CD4-positive, CD25-positive, alpha-beta regulatory T cell (primary cell): ENCODE measurements at places on chromosomes 5 and 9.

- no peak for DNase-seq
Observed at GRCh38 chr5:126640866-126641265, 40.1 kb downstream of the PHAX start.

- no peak for DNase-seq
Observed at GRCh38 chr5:56598941-56599340, 216.4 kb upstream of the MAP3K1 start.

- no peak for DNase-seq
Observed at GRCh38 chr5:178119915-178120606, 6.7 kb downstream of the N4BP3 start.

- DNase-seq, result no peak
Observed at GRCh38 chr5:16897284-16897704, 38.8 kb downstream of the MYO10 start.

- no peak for DNase-seq
Observed at GRCh38 chr5:150653145-150653761, 7.8 kb upstream of the MYOZ3 start.

- no peak for DNase-seq
Observed at GRCh38 chr5:64595031-64595855, 89.4 kb downstream of the RGS7BP start.

GRCh38 chr5:105907016-105907415 lies 1763.7 kb downstream of the EFNA5 start:
- DNase-seq, result no peak

GRCh38 chr9:130444565-130445221 lies at the start of gene ASS1:
TSS of gene ASS1 (plus strand) at chr9:130444961. CDS start at chr9:130452229, 7,268 bp downstream.
- peak; percentile 10 for DNase-seq
